ENCODE measurements at places on chromosomes 12 and 14.

DNA sequence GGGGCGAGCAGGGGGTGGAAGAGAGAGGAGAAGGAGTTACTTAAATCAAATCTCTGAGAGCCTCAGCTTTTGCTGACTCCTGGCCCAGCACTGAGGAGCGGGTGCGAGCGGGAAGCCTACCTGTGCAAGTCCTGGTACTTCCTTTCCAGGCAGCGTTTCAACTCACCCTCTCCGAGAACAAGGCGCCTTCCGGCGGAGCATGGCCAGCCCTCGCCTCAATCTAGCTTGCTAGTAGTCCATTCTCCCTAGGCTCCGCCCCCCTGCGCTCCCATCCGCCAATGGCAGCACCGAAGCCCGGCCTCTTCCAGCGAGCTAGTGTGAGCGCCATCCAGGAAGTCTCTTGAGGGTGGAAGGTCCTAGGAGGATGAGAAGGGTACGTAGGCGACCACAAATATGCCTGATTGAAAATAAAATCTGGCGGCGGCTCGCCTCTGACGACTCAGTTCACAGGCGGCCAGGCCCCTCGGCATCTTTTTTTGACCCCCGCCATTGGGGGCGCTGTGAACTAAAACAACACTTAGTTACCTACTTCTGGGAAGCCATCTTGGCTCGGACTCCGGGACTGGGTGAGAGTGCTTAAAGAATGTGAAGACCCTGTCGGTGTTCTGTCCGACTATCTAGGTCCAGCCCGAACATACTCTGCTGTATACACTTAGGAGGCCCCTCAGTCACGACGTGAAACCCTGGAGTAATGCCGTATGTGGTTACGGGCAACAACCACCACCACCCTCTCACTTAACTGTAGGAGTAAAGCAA, at the start of gene CHD8:
CHD8 (minus strand) TSS at position 212 of the 756 bp plus-strand sequence. CDS start 24,480 bp downstream, outside the sequence.
- DNase-seq = peak; percentile 99

- DNase-seq = no peak
These were observed 915.9 kb downstream of the SLC6A15 start for GRCh38 chr12:83996671-83997070.

DNA sequence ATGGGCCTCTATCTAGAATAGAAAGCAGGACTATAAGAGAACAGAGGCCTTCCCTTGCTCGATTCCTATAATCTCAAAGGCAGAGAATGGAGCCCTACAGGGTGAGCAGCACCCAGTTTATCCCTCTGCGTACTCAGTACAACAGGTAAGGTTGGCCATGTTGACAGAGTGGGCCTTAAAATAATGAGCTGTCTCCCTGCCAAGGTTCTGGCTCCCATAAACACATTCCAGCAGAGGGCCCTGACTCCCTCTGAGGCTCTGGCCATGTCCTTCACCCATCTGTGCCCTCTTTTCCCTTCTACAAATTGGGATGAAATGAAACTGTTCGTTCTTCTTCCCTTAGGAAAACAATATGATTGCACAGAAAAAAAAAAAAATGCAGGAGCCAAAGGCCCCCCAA, 16.9 kb upstream of the PNMA1 start:
- no peak for DNase-seq

DNA sequence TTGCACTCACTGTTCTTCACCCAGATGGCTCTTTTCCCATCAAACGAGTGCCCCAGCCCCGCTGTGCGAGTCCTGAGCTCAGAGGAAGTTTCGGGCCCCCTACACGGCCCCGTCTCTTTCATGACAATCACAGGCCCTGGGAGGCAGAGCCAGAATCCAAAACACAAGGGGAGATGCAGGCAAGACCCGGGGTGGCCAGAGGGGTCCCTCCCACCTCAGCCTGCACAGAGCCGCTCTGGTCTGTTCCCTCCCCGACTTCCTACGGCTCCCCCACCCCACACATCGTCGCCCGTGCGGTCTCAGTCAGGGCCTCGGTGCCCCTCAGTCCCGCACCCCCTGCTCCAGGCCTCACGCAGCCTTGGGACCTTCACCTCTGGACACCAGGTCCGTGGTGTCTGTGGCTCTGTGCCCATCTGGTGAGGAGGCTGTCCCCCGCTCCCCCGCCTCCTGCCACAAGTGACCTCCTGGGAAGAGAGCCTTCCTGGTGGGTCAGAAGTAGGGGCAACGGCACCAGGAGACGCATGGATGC, 8.9 kb downstream of the GPR132 start:
- DNase-seq = no peak

DNA sequence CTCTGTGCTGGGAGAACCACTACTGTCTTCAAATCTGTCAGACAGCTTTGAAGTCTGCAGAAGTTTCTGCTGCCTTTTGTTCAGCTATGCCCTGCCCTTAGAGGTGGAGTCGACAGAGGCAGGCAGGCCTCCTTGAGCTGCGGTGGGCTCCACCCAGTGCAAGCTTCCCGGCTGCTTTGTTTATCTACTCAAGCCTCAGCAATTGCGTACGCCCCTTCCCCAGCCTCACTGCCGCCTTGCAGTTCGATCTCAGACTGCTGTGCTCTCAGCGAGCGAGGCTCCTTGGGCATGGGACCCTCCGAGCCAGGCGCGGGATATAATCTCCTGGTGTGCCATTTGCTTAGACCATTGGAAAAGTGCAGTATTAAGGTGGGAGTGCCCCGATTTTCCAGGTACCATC, 25.1 kb upstream of the KLRB1 start:
- DNase-seq = no peak

DNA sequence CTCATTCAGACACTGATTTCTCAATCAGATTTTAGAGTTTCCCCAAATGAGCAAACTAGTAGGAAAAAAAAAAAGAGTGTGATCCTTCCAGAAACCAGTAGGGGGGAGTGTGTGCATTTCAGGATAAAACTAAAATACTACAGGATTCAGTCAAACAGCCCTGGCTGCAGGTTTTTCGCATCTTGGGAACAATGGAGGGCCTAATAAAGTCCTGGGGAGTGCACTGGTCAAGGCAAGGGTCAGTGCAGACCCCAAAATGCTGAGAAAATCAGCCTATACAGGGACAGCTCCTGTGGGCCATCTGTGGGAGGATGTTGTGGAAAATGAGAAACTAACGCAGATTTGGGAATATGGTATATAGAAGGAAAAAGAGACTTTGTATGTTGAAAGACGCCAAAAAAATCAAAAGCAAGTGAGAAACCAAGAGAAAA, 22.2 kb upstream of the ABCD4 start:
- DNase-seq = no peak

DNA sequence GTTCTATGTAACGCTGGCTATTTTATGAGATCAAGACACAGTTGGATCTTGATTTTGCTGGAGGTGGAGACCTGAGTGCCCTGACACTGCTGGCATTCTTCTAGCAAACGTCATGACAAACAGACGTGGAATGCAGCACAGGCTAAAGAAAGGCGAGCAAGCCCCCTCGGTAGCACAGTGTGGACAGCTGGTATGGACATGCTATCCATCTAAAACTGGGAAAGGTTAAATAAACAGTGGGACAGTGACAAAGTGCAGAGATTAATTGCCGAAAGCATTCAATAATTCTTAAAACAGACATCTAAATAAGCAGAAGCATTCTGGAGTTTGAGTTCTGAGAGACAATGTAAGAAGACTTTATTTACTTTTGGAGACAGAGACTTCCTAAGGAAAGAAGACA, 237.2 kb downstream of the FBXL14 start:
- no peak for DNase-seq

GRCh38 chr12:46260913-46261476, 7.8 kb downstream of the SLC38A1 start:
- DNase-seq = no peak

GRCh38 chr14:103144085-103144484, 20.8 kb downstream of the TNFAIP2 start:
- no peak for DNase-seq

DNA sequence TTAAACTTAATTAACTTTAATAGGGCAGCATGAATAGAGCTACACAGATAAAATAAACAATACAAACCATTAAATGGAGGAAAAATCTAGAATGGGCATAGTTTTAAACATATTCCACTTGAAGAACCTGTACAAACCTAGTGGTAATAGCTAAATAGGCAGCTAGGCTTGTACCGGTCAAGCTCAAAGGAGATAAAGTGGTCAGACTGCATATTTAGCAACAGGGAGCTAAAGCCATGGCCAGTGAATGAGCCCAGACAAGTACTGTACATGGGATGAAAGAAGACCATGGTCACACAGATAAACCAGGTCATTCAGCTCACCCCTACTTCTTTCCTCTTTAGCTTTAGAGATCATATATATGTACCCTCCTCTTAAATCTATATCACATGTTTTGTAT, 186.6 kb upstream of the KRR1 start:
- DNase-seq = no peak

GRCh38 chr14:31968956-31969698, 108.0 kb upstream of the ARHGAP5 start:
- no peak for DNase-seq

DNA sequence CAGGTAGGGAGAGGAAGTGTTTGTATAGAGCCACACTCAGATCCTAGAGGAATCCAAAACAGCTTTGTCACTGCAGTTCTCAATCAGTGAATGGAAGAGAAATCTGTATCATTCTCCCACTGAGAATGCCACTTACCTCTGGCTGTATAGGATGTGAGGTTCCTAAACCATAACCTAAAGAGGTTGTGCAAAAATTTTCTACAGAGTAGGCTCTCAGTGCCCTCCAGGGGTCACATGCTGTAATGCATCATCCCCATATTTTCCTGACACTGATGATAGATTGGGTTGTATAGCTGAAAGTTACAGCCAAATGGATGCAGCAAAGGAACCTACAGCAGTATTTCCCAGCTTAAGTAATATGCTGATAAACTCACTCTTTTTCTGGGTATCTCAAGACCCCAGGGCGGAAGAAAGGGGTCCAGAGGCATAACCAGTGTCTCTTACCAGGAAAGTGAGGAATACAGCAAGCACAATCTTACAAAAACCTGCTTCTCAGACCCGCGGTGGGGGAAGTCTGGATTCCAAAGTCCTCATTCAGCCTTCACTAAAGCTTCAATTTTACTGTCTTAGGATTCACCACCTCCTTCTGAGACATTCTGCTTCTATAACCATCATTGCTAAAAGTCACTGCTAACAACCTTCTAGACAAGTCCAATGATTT, 3.8 kb downstream of the BCDIN3D start:
- DNase-seq = peak; percentile 14

DNA sequence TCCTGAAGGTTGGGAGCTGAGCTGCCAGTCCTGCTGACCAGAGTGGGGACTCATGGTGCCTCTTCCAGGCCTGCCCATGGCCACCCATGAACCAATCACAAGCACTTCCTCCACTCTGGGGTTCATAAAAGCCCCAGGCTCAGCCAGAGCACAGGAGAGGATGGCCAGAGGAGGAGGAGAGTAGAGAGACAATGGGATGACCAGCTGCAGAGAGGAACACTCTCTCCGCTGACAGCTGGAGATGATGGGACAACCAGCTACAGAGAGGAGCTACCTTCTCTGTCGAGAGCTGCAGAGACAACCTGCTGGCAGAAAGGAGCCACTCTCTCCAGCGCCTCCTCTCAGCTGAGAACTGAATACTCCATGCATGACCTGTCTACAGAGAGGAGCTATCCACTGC, 886.1 kb downstream of the BCL11B start:
- no peak for DNase-seq

- no peak for DNase-seq
These were observed 4.9 kb downstream of the RAN start for GRCh38 chr12:130876758-130877157.

DNA sequence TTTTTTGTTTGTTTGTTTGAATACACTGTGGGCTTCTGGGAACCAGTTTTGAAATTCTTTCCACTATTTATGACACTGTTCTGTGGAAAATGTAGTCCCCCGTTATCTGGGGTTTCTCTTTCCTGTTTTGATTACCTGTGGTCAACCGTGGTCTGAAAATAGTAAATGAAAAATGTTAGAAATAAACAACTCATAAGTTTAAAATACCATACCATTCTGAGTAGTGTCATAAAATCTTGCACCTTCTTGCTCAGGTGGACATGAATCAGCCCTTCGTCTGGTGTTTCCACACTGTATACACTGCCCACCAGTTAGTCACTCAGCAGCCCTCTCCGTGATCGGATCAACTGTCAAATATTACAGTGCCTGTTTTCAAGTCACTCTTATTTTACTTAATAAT, 5.1 kb upstream of the PAPOLA start:
- DNase-seq = no peak

DNA sequence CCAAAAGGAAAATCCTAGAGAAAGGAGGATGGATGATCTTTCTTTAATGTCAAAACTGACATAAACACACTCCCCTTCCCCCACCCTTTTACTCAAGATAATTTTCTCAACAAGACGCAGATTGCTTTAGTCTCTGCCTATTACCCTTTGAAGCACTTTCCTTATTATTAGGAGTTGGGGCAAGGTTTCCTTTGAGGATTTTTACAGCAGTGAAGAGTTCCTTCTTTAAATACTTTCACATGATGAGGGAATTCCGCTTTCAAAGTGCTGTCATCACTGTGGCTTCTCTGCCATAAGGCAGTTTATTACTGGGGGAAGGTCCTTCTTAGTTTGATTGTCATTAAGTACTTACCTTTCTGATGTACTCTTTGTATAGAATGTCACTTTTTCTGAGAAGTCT, 172.1 kb downstream of the MSRB3 start:
- no peak for DNase-seq

DNA sequence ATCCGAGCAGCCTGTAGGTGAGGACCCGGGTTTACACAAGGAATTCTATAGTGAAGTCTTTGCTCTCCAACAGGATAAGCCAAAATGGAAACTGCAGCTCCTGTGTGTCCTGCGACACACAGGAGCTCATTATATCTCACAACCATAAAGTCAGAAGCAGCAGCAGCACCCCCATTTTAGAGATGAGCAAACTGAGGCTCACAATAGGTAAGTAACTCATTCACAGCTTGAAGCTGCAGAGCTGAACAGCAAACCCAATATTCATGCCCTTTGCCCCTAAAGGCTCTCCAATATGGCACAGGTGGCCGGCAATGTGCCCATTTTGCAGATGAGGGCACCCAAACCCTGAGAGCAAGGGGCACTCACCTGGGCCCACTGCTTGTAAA, 4.6 kb downstream of the NCOR2 start:
- DNase-seq = no peak

GRCh38 chr14:54787261-54787660, 115.4 kb downstream of the GCH1 start:
- no peak for DNase-seq

DNA sequence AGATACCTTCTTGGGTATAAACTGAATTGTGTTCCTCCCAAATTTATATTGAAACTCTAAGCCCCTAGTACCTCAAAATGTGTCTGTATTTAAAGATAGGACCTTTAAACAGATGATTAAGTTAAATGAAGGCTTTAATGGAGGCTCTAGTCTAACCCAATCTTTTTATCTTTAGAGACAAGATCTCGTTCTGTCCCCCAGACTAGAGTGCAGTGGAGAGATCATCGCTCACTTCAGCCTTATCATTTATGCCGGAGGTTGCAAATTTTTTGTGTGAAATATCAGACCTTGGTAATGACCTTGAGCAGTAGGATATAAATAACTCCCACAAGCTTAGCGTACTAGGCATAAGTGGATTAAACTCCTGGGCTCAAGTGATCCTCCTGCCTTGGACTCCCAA, 81.8 kb downstream of the C14orf132 start:
- DNase-seq = no peak

DNA sequence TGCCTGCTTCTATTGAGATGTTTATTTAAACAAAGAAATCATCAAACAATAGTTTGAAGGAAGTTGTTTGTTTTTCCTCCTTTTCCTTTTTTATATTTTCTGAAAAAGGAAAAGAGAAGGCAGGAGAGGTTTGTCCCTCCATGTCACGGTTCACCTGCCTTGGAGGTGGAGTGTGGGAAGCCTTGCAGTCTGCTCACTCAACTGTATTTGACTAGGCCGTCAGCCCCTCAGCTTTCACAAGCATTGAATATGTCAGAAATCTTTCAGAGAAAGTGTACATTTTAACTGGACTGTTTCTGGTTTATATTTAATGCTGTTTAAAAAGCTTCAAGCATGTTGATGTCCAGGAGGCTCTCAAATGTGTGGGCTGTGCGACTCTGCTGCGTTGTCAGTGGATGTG, 370.4 kb downstream of the NPAS3 start:
- no peak for DNase-seq
